ENCODE measurements at places on chromosomes 5 and 9.

DNA sequence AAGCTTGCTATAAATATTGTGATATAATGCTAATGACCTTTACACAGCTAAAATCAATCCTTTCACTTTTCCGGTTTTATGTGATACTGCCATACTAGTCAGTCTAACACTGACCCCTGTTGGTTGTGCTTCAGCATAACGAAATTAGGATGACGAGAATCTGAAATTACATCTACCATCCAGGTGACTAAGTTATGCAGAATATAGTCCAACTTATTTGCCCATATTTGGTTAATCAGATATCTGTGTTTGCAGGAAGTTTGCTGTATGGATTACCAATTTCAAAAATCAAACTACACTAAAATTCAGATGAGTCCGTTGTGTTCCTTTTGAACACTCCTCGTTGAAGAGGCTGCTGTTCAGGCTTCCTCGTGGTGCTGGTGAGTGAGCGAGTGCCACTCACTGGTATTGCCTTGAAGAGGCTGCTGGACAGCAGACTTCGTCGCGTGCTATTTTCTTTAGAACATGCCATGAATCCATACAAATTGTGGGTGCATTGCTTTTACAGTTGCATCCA is 32.5 kb downstream of the TENT4A start:
- DNase-seq = no peak

DNA sequence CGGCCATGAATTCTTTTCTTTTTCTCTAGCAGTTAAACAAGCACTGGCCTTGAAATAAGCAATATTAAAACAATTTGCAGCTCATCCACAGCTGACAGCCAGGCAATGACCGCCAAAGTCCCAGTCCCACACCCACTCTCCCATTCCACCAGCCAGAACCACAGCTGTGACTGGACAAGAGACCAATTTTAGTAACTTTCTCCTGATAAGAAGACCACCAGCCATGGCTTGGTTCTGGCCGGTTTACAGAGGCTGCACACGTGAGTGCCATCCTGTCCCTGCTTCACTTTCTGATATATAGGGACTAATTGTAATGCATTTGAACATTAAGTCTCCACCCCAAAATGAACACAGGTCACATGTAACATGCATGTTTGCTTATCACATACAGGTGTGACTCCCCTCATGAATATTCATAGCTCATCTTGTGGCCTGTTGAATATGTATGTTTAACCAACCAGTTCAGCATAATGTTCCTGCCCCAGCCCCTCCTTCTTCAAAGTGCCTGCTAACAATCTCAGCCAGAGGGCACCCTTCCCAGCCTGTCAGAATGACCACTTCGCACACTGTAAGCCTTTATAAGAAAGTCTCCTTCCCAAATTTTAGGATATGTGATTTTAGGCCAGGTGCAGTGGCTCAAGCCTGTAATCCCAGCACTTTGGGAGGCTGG is 23.9 kb upstream of the FANCC start:
- DNase-seq = no peak

DNA sequence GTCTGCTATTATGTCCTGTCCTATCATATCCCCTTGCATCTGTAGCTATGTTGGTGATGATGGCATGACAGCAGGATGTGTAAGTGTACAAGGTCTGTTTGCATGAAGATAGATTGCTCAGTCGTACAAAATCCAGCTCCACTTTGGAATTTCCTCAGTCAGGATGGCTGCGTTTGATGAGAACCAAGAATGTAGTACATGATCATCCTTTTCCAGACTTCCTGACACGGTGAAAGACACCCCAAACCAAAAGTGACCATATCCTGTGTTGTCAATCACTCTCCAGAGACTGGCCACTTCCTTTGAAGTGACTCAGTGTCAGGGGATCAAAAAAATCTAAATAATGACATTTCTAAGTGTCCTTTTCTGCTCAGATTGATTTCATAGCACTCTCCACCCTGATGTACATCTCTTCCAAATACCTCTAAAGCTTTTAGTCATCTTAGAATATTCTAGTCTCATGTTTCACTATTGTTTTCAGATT is 213.4 kb downstream of the PLK2 start:
- DNase-seq = no peak

- no peak for DNase-seq
These were observed 300.3 kb upstream of the GRAMD2B start for GRCh38 chr5:126122942-126123341.

- no peak for DNase-seq
These were observed 22.5 kb upstream of the POMT1 start for GRCh38 chr9:131480258-131480657.

DNA sequence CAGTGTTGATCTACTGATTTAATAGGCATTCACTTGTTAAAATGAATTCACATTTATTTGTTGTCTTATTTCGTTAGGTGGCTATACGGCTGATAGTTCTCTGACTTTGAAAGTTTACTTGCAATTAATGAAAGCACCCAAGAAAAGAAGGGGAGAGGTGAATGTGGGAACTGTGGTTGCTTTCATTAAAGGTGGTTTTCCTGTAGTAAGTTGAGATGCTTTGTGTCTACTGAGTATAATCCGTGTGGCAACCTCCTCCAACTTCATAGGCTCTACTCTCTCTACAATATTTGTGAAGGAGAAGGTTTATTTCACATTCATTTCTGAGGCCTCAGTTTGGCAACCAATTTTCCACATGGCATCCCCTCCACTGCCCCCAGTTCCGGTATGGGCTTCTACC is 12.8 kb upstream of the MACIR start:
- no peak for DNase-seq

- no peak for DNase-seq
These were observed 164.3 kb downstream of the ENC1 start for GRCh38 chr5:74476046-74476818.

DNA sequence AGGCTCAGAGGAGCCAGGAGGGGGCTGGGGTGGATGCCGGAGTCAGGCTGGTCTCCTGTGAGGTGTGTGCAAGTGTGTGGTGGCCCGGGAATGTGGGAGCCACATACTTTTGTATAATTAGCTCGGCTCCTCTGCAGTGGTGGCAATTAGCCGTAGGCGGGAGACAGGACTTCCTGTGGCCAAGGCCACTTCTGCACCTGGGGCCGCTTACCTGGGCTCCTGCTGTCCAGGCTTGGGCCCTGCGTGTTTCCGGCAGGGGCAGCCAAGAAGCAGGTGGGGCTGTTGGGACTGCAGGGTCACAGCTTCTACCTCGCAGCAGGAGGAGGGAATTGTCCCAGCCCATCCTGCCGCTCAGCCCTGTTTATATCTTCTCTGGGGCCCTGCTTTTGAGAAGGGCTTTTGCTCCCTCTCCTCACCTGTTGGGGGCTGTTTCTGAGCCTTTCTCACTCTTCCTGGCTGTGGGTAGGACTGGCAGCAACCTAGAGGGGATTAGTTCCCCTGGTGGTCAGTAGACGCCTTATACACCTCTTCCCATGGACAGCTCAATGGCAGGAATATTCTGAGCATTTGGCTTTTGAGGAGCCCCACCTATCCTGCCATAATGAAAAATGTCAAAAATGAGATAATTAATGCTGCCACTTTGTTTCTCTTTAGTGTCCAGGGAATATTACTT is 145.4 kb upstream of the PITX1 start:
- DNase-seq = no peak
